Mesendoderm (in vitro differentiated cells): ENCODE measurements at places on chromosomes 1 and 21.
A peak's percentile ranks its signal among the peaks of the same experiment; 100 is the strongest.

GRCh38 chr1:21669258-21670058, at the start of gene RAP1GAP:
Gene RAP1GAP (minus strand): TSS chr1:21669357. CDS start chr1:21620032, 49,325 bp downstream.
- H3K36me3 ChIP-seq = no peaks in the 10 kb centered on the region
- H3K27ac ChIP-seq = no peak within 1 kb of the TSS
- peak; percentile 71 for DNase-seq
- no peaks in the 10 kb centered on the region for H3K4me1 ChIP-seq
- no peaks in the 10 kb centered on the region for H3K27me3 ChIP-seq
- peak within 1 kb of the TSS; percentile 68 for H3K4me3 ChIP-seq

GRCh38 chr21:41142051-41142795, 25.7 kb upstream of the BACE2 start:
- no peaks in the 10 kb centered on the region for H3K4me1 ChIP-seq
- H3K4me3 ChIP-seq = no peak overlapping the region

DNA sequence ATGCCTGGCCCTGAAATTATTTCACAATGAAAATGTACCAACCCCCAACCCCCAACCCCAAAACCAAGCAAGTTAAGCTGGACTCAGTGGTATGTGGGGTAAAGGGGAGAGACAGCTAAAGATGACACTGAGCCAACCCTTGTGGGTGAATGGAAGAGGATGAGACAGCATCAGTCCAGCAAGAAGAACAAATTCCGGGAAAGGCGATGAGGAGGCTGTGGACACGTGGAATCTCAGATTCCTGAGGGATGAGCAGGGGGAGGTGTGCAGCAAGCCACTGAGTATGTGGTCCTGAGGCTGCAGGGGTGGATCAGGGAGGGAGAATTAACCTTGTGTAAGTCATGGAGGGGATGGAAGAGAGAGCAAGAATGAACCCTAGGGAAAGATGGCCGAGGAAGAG, 14.4 kb upstream of the ZNF362 start:
- no peak for DNase-seq
- H3K4me3 ChIP-seq = no peak overlapping the region
- peaks cover 5% of the 10 kb centered on the region for H3K4me1 ChIP-seq
- H3K27ac ChIP-seq = no peak overlapping the region
- no peaks in the 10 kb centered on the region for H3K27me3 ChIP-seq
- no peaks in the 10 kb centered on the region for H3K36me3 ChIP-seq

DNA sequence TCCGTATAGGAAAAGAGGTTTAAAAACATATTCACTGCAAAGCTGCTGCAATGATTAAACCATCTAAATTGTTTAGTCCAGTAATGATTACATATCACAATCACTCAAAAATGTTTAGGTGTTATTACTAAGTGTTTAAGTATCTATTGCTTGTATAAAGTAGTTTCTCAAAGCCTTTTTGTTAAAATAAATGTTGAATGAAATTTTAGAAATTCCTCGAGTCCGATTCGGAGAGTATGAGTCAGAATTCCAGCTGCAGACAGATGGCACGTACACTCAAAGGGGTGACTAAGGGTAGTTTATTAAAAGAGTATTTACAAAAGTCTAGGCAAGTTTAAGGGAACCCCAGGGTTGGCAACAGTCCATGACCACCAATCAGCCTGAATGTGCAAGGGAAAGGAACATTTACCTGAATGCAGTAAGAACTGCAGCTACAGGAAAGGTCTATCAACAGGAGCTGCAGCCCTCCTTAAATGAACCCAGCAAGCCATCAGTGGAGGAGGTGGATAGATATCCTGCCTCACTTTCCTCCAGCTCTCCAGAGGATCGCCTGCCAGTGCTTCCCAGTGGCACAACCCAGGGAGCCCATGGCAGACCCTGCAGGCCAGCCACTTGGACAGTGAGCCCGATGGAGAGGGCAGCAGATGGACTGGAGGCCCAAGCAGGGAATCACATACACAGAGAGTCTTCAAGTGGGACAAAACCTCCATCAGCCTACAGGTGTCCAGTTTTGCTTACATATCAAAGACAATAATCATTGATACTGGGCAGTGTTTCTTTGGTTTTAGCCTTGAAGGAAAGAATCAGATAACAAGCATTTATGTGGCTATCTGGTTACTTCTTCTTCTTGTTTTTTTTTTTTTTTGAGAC, 92.1 kb upstream of the SLC44A3 start:
- DNase-seq = no peak
- no peak overlapping the region for H3K4me3 ChIP-seq
- H3K27ac ChIP-seq = no peak overlapping the region
- H3K4me1 ChIP-seq = no peaks in the 10 kb centered on the region
- no peaks in the 10 kb centered on the region for H3K27me3 ChIP-seq

GRCh38 chr1:170075186-170075585, 691 bp upstream of the KIFAP3 start:
- no peaks in the 10 kb centered on the region for H3K27me3 ChIP-seq
- no peak for DNase-seq
- H3K4me1 ChIP-seq = no peaks in the 10 kb centered on the region
- H3K36me3 ChIP-seq = no peaks in the 10 kb centered on the region

- no peaks in the 10 kb centered on the region for H3K36me3 ChIP-seq
- no peak overlapping the region for H3K4me3 ChIP-seq
- H3K4me1 ChIP-seq = no peaks in the 10 kb centered on the region
- H3K27ac ChIP-seq = no peak overlapping the region
- peak; percentile 58 for DNase-seq
These were observed 48.0 kb upstream of the SLC19A1 start for GRCh38 chr21:45590246-45590725.
